ENCODE measurements at places on chromosomes 1 and 21.

DNA sequence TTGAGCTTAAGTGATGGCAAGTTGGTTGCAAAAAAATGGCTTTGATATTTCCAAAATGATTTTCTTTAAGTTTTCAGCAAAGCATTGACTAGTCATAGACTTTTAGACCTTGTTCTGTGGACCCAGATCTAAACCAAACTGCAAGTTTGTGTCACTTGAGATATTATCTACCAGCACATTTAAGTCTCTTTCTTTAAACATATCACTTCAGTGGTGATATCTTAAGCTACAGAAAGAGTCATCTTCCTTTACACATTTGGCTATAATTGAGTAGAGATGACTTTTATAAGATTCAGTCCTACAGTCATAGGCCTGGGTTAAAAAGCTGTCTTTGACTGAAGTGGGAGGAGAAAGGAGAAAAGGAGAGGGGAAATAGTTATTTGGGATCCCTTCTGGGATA lies 95.2 kb downstream of the RUNX1 start:
- no peak for DNase-seq

DNA sequence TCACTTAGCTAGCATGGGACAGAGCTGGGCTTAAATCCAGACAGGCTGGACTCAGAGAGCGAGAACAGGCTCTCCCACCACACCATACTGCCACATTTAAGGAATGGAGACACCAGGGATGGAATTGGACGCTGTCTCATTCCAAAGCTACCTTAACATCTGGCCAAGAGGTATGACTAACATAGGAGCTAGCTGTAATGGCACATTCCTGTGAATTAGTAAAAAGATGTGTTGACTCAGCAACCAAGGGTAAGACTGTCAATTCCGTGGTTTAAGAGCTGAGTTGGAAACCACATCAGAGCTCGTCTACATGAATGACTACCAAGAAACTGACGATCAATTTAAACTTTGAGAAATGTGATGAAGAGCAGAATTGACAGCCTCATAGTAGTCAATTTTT lies 8.3 kb upstream of the TNFRSF9 start:
- DNase-seq, result no peak

DNA sequence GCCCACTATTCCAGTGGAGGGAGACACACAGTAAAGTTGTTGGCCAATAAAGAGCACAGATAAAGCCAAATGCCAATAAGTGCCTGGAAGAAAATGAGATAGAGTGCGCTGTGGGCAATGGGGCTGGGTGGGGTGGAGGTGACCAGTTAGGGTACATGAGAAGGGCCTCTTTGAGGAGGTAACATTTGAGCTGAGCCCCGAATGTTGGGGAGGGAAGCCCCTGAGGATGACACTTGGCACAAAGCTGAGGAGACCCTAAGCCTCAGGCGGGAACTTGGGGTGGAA lies 979 bp downstream of the S100A9 start:
- no peak for DNase-seq

DNA sequence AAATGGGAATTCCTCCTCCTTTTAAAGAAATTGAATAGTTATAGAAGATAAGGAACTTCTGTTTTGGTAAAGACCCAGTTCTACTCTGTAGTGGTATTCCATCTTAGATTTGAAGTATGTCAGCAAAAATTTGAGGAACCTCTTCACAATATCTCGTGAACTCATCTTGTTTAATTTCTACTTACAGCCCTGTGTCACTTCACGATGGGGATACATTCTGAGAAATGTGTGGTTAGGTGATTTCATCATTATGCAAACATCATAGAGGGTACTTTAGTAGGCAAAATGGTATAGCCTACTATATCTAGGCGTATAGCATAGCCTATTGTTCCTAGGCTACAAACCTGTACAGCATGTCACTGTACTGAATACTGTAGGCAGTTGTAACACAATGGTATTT lies 36.0 kb downstream of the ALG6 start:
- no peak for DNase-seq

- DNase-seq, result no peak
Measured at GRCh38 chr1:14824314-14824915, 225.9 kb downstream of the KAZN start.

DNA sequence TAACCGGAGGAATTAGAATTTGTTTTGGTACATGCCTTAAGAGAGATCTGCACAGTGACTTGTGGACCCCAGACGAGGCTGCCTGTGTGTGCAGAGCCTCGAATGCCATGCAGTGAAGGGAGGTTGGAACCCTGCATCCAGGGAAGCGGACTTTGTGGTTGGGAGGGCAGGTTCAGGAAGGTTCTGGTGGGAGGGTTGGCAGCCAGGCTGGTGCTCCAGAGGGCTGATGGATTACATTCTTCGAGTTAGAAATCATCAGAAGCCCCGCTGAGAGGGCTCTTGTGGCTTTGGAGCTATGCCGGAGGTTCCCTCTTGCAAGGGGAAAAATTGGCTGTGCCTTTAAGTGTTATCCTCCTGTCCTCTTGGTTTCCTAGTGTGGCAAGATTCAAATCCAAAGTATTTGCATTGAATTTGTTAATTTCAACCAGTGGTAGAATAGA lies 21.1 kb downstream of the ROR1 start:
- no peak for DNase-seq

DNA sequence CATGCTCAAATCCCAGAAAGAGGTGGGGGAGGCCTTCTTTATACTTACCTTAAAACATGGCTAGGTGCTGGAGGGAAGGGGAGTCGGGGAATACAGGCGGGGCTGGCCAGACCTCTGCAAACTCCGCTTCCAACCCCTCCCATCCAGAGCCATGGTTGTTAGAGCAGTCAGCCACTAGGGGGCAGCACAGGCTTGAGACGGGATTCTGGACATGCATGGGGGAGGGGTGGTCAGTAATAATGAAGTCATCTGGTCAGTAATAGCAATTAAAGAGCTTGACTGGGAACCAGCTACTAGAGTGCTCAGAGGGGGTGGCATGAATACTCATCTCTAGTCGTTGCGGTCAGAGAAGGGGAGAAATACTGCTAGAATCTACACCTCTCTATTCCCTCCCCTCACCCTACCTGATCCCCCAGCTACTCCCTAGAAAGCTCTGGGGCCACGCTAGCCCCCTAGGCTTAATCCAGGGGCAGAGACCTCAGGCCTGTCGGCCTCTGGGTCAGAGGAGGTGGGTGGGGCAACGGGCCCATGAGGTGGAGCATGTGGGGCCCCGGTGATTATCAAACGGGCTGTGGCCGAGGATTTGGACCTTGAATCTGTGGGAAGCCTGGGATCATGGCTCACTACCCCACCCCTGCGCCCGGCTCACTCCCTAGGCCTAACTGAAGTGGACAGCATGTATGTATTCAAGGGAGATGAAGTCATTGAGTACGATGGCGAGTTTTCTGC lies 2.9 kb downstream of the CASQ1 start:
- peak; percentile 51 for DNase-seq

- DNase-seq, result no peak
Measured at GRCh38 chr1:234778221-234779159, 168.5 kb upstream of the IRF2BP2 start.

DNA sequence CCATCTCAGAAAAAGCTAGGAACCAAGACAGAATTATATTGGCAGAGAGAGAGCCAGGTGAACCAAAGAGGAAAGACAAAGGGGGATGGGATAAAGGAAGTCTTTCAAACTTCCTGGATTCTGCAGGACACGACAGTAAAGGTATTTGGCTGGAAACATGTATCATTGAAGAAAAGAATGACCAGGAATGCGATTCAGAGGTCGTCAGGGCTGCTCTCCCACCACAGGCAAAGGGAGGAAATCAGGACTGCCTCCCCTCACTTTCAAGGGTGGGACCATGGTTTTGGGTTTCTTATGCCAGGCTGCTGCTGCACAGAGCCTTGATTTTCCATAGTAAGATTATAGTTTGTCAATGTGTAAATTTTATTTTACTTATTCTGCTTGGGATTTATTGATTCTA lies 848.8 kb downstream of the BRINP3 start:
- no peak for DNase-seq

- no peak for DNase-seq
Measured at GRCh38 chr1:22485431-22485830, 33.8 kb downstream of the ZBTB40 start.

DNA sequence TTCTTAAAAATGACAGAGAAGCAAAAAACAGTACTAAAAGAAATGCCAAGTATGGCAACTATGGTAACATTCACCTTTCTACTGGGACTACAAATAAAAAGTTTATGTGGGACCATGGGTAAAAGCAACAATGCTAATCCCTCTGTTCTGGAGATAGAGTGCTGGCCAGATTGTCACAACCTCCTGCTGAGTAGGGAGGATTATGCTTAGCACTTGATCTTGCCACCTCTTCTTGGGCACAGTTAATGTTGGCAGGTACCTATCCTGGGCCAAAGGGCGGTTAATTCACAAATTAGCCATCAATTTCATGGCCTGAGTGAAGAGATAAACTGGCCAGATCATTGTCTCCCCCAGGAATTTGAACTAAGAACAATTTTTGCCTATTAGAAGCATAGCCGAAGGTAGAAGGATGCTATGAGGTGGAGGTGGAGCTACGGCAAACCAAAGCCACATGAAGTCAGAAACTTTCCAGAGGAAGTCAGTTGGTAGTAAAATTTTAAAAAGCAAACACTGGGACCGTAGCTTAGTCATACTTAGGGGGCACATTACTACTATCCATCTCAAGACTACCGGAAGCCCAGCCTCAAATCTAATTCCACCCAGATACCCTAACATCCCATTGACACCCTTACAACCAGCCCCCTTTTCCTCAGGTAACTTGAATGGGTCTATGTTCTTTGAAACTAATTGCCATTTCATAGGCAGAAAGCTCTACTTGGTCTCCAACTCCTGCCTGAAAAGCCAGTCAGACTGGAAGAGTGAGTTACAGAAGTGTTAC lies 2.7 kb downstream of the SCYL3 start:
- DNase-seq, result no peak
